ENCODE measurements at places on chromosomes 4 and X.

- no peak for DNase-seq
Measured at GRCh38 chrX:134908356-134908755, 82.4 kb upstream of the SMIM10 start.

GRCh38 chr4:167196344-167197012 lies 37.8 kb downstream of the SPOCK3 start:
- DNase-seq, result no peak

- DNase-seq, result no peak
Measured at GRCh38 chr4:115294717-115295116, 181.3 kb upstream of the NDST4 start.

- DNase-seq, result no peak
Measured at GRCh38 chr4:158316264-158316663, 106.0 kb downstream of the TMEM144 start.

- DNase-seq, result no peak
Measured at GRCh38 chr4:169795585-169795984, 37.8 kb upstream of the HPF1 start.

DNA sequence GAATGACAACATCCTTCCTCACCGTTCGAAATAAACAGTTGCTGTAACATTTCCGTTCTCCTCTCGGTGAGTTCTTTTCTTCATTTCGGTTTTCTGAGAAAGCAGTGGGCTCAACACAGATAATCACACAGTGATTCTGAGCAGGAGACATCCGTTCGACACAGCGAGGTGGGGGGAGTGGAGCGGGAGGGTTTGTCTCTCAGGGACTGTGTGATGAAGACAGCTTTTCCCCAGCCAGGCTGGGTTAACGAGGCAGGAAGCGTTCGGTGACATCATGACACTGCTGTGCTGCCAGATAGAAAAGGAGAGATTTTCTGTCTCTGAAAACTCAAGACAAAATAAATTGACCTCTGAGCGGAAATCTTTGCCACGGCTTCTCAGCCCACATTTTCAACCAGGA lies 119.3 kb downstream of the CRLF2 start:
- no peak for DNase-seq

- no peak for DNase-seq
Measured at GRCh38 chrX:39384996-39385395, 583.7 kb downstream of the MID1IP1 start.

GRCh38 chr4:95910749-95911148 lies 70.9 kb downstream of the PDHA2 start:
- no peak for DNase-seq

GRCh38 chr4:77344001-77344400 lies 187.0 kb downstream of the CCNG2 start:
- DNase-seq, result no peak

DNA sequence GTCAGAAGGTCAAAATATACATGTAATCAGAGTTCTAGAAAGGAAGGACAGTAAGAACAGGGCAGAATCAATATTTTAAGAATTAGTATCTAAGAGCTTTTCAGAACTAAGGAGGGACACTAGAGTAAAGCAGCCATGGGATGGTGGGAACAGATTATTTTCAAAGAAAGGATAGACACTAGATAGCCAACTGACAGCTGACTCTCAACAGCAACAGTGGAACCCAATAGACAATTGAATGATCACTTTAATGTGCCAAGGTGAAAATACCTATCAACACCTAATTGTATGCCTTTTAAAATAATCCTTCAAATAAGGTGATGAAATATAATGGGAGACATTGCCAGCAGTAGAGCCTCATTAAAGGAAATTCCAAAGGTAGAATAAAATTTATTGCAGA lies 26.5 kb upstream of the CCDC160 start:
- no peak for DNase-seq

- no peak for DNase-seq
Measured at GRCh38 chr4:183370786-183371185, 48.6 kb upstream of the CLDN24 start.

- no peak for DNase-seq
Measured at GRCh38 chr4:18578307-18578706, 556.8 kb upstream of the LCORL start.

DNA sequence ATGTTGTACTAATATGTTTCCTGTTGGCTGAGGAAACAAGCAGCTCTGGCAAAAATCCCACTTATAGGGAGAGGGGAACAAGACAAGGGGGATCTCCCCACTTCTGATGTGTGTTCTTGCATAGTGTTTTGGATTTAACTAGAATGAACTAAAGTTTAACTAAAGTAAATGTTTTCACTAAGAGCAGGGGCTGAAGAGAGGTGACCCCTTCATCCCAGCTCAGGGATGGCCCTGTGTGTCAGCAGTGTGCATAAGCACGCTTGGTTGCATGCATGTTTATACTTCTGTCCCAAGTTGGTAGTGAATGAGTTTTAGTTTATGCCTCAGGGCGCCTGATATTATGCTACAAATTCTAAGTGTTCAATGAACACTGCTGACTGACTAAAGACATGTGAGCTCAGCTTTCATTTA lies 169.4 kb downstream of the MGST2 start:
- DNase-seq, result no peak

- no peak for DNase-seq
Measured at GRCh38 chr4:17642398-17642783, 27.9 kb downstream of the MED28 start.

DNA sequence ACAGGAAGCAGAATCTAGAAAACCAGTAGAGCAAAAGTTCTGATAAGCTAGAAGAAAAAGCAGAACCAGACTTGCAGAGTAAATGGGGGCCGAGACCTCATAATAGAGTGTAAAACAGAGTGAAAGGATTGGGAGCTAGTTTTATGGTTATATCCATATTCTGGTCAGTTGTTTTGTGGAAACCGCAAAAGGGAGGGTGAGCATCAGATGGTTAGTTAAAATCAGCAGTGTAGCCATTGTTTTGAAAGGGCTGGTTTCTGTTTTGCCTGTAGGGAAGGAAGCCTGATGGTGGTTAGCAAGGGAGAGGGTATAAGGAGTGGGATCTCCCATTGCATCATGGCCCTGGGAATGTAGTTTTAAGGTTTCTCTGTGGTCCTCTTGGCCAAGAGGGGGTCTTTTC lies 17.2 kb upstream of the CCNI start:
- no peak for DNase-seq

DNA sequence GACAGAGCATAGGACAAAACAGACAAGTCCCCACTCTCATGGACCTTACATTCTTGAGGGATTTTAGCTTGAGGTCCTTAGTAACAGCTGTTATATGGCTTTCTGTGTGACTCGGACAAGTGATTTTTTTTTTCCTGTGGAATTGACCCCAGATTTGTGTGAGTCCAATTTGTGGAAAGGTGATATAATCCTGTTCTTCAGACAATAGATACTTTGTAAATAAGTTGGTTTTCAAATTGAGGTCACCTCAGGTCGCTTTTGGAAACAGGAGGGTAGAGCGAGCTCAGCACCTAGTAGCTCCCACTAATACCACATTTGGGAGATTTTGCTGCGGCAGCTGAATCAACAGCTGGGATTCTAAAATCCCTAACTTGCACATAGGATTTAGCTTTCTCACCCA lies 1008.8 kb downstream of the ADGRL3 start:
- no peak for DNase-seq

DNA sequence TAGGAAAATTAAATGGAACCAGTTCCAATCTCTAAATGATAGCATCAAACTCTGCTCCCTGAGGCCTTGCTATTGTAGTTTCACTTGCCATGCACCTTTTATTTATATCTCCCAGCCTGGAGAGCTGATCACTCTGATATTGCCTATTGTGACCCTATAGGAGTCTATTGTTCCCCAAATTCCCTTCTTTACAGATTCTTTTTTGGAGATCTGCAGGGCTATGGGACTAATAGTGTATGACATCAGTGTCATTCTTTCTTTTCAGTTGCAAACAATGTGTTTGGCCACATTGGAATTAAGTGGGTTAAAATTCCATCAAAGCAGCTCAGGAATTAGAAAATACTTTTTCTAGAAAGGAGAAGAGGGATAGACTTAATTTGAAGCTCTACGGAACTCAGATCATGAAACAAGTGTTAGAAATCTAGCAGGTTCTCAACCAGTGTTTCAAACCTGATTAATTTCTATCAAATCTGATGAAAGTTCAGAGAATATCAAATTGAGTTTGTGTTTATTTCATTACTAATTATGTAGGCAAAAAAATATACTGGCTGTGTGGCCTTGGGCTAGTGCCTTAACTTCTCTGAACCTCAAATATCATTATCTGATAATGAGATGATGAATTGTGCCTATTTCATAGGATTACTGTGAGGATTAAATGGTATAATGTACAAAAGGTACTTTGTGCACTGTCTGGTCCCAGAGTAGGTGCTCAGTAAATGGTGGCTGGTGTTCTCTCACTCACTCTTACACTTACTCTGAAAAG lies 71.4 kb downstream of the COL4A6 start:
- DNase-seq, result no peak

GRCh38 chr4:19455850-19456602 lies 795.7 kb upstream of the SLIT2 start:
- DNase-seq, result no peak

All from HL-60 (cell line).